ENCODE measurements at places on chromosomes 2 and 18.

DNA sequence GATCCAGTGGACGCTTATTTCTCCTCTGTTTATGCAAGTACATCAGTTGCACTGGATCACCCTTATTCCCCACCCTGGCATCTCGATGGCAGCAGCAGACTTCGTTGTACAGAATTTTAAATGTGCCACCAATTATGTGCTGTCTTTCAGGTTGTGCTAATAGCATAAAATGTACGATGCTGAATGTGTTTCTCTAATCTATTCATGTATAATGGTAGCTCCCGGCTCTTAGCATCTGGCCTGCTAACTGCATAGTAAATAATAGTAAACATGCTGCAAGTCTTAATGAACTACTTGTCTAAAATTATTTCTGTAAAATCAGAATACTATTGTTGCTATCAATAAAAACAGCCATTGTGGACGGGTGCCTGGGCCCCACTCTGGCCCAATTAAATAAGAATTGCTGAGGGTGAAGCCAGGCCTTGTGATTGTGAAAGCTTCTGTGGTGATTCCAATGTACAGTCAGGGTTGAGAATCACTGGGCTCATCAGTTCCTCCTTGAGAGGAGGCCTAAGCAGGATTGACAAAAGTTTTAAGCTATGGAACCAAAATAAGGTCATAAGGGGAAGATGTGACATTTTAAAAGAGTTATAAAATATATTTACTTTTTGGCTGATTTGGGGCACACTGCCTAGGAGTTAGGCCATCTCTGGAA is 14.4 kb upstream of the MYO3B start:
- no peak for DNase-seq

DNA sequence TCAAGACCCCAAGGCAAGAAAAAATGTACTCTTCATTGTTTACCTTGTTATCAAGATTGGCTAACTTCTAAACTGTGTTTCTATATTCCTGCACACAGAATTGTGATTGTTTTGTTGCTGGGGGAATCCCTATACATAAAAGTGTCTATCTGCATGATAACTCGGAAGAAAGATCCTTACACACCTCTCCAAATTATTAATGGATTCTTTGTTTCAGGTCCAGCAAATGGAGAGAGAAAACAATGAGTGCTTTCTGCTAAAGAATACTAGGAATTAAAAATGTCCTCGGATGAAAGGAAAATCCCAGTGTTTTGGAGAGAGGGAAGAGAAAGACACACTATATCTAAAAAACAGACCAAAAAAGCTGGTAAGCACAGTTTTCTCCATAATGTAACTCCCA is 6.2 kb upstream of the DAPL1 start:
- no peak for DNase-seq

- peak; percentile 89 for DNase-seq
Observed at GRCh38 chr2:19140463-19141208, 217.8 kb downstream of the OSR1 start.

- DNase-seq = no peak
Observed at GRCh38 chr2:11872247-11872947, 126.0 kb downstream of the LPIN1 start.

- DNase-seq = no peak
Observed at GRCh38 chr2:158889135-158889853, 79.1 kb upstream of the TANC1 start.

DNA sequence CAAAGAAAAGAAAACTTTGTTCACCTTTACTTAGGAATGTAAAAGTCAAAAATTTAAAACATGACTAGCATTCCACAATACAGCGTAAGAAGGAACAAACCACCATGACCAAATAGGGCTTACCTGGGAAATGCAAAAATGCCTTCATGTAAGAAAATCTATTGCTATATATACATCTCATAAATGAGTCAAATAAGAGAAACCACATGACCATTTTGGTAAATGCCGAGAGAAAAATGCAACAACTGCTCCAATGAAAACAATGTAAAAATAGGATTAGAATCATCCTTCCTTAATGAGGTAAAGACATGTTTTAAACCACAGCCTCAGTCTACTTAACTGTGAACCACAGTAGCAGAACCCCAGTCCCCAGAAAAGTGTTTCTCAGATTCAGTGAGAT is 49.4 kb downstream of the TGOLN2 start:
- DNase-seq = no peak

DNA sequence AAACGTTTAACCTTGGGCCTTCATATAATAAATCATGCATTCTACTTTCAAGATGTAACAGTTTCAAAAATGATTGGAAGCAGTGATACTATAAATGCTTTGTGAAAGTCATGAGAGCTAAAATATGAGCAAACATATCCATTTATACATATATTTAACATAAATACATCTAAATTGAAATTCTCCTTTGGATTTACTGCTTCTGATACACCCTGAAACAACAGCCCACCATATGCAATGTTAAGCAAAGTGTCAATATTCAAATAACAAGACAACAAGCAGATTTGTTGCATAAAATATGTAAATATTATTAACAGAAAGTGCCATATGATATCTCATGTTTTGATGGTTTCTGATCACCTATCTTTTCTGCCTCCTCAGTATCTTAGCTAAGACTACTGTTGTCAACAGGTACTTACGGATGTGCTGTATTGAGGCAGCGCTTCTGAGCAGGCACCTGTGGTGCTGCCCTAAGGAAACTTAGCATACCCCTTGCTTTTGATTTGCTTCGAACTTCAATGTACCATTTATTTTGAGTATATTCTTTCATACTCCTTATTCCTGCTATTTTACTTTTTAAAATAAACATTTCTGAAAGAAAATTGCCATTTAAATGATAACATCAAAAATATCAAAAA is 6.1 kb downstream of the FIGN start:
- no peak for DNase-seq

DNA sequence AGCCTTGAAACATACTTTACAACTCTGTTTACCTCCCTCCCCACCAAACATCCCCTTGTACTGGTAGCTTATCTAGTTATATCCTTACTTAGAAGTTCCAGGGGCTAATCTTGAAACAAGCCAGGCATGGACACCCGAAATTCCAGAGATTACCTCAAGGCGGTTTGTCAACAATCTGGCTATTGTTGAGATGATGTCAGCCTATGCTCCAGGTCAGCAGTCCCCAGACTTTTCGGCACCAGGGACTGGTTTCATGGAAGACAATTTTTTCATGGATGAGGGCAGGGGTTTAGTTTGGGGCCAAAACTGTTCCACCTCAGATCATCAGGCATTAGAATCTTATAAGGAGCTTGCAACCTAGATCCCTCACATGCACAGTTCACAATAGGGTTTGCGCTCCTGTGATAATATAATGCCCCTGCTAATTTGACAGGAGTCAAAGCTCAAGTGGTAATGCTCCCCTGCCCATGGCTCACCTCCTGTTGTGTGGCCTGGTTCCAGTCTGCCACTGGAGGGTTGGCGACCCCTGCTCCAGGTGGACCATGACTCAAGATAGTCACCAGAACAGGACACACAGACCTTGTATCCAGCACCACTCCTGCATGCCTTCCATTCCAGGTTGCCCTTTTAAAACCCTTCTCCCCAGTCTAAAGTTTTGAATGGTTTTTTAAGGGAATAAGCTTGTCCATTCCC is 171.2 kb downstream of the SPAG16 start:
- DNase-seq = no peak

GRCh38 chr18:64380117-64380516 is 231.2 kb upstream of the LINC00305 start:
- DNase-seq = no peak

DNA sequence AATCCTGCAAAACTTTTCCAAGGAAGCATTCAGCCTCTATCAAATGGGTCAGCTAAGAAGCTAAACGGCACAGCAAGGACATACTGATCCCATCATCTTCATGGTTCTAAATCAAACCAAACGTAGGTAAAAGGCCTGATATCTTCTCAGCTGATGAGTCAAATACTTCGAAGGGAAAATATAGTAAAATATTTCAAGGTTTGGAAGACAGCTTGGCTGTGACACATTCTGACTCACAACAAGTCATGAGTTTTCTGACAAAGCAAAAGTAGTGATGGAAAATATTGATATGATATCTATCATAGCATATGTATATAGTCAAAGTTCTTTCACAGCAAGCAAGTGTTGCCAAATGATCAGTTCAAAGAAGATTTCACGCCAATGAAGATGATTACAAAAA is 31.5 kb downstream of the DOCK10 start:
- peak; percentile 48 for DNase-seq

- DNase-seq = no peak
Observed at GRCh38 chr2:161983866-161984265, 90.1 kb downstream of the DPP4 start.

GRCh38 chr2:20391951-20392699 is 41.5 kb upstream of the PUM2 start:
- no peak for DNase-seq

- peak; percentile 22 for DNase-seq
Observed at GRCh38 chr18:24514439-24514838, 54.0 kb downstream of the HRH4 start.

DNA sequence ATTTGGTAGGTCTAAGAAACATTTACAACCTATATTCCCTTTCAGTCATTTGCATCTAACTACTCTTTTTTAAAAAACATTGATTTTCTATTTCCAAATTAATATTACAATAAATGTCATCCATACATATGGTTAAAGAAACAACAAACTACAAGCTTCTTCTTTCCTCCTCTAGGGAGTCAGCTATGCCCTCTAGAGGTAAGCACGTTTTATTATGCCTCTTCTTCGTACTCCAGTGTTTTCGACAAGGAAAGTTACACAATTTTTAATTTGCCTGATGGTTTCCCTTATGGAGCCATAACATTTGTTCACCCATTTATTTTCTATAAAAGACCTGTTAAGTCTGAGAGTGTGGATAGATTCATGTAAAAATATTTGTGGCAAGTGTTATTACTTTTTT is 183.4 kb upstream of the CDH7 start:
- DNase-seq = no peak

GRCh38 chr18:51028201-51028805 is 1.7 kb upstream of the SMAD4 start:
- no peak for DNase-seq

DNA sequence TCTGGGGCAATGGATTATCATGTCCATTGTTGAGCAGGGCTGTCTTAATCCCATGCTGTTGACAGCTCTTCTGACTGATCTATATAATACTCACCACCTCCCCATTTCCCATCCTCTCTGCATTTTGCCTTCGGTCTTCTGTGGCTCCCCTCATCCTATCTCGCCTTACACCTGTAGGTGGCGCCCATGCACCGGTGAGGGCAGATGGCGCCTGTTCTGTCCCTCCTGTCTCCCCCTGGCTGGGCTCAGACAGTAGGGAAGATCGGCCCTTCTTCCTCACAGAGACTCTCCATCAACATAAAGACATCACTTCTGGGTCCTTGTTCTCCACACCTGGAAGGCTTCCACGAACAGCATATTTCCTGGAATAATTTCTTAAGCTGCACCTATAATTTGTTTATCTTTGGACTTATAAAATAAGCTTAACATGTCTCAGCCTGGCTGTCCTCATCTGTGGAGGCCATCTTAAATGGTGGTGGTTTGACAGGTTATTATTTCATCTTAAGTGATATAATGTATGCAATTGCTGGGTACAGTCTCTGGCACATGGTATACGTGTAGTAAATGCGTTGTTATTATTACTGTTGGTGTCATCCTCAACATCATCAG is 10.9 kb upstream of the CDH20 start:
- peak; percentile 24 for DNase-seq

GRCh38 chr2:236505648-236506047 is 64.0 kb upstream of the ACKR3 start:
- DNase-seq = no peak

- DNase-seq = no peak
Observed at GRCh38 chr2:30580391-30580790, 133.3 kb downstream of the LCLAT1 start.

GRCh38 chr18:10265560-10266333 is 188.7 kb upstream of the APCDD1 start:
- DNase-seq = no peak

DNA sequence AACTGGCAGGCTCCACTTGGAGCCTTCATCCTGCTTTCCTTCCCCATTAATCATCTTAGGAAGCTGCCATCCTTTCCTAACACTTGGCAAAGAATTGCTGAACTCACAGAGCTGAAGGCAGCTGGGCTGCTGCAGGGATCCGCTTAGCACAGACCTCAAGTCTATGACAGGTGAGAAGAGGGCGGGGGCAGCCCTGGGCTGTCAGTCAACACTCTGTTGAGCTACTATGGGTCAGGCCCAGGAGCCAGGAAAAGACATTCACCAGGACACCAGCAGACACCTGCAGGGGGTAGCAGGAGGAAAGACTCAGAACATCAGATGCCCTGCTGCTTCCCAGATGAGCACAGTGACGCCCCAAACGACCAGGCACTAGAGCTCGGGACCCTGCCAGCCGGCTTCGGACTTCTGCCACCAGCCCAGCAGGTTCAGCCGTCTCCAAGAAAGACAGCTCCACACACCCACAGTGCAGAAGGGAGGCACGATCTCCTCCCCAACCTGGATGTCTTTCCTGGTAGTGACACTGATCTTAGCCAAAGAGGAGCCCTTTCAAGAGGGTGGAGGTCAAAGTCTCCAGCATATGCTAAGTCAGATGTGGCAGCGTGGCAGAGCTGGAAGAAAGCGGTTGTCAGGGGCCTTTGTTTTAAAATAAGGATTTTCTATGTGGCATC is 55.2 kb downstream of the SNORC start:
- no peak for DNase-seq

DNA sequence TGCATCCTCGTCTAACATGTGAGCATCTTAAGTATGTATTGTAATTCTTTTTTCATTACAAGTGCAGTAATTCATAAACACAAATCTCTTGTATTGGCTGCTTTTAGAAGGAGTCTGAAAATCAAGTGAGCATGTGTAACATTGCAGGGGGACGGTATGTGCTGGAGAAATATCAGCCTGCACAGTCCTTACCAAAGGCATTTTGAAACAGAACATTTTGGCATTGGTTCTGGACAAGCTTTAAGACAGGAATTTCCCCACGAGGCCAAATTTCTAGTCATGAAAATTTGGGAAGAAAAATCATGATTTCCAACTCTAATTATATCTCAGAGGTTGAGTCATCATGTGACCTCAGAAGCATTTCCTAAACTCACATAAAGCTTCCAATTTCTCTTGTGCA is 24.7 kb upstream of the NRP2 start:
- DNase-seq = no peak

- DNase-seq = no peak
Observed at GRCh38 chr2:173288561-173288960, 66.1 kb upstream of the CDCA7 start.

DNA sequence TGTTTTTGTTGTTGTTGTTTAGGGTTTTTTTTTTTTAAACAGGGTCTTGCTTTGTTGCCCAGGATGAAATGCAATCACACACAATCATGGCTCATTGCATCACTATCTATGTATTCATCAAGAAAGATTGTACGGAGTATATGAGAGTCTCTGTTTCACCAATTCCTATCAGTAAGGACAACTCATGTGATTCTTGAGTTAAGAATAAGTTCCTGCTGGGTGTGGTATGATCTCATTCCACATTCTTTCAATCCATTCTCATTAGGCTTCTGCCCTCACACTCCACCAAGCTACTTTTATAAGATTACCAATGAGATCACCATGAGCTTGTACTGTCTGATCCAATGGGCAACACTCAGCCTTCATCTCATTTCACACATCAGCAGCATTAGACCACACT is 9.1 kb upstream of the AP1S3 start:
- no peak for DNase-seq

GRCh38 chr18:22572341-22572740 is 154.6 kb upstream of the CTAGE1 start:
- DNase-seq = no peak

GRCh38 chr18:46073474-46074331 is 1.6 kb upstream of the PSTPIP2 start:
- peak; percentile 82 for DNase-seq

Data from Panc1 (cell line).